ENCODE measurements at places on chromosomes 6 and 20. TPM values are rescaled to one million over a fixed set of nuclear protein-coding genes. Genes with fewer than 3 reads are reported as not detected.

AMD1 gene
- total RNA-seq: 92.8 TPM

THBS2 gene
- 140 TPM for total RNA-seq

STMND1 gene
- not detected for total RNA-seq

TRIM40 gene
- total RNA-seq: not detected

LY6G5B gene
- 6.0 TPM for total RNA-seq

HLA-F gene
- 12.5 TPM for total RNA-seq

RNF217 gene
- total RNA-seq: 51.7 TPM

LYRM4 gene
- 20.6 TPM for total RNA-seq

SPTLC3 gene
- total RNA-seq: 28.1 TPM

HLA-DRB1 gene
- 10.2 TPM for total RNA-seq

FOXS1 gene
- 4.7 TPM for total RNA-seq

BHLHE23 gene
- 0.26 TPM for total RNA-seq

POPDC3 gene
- 2.5 TPM for total RNA-seq

AVP gene
- not detected for total RNA-seq

PPIL6 gene
- total RNA-seq: 11.9 TPM

SLC12A5 gene
- 0.69 TPM for total RNA-seq

WFDC12 gene
- total RNA-seq: not detected

GSTA3 gene
- not detected for total RNA-seq
